Neural crest cell (in vitro differentiated cells): ENCODE measurements at places on chromosomes 3 and 15. TPM values are rescaled to one million over a fixed set of nuclear protein-coding genes. Genes with fewer than 3 reads are reported as not detected.

DNA sequence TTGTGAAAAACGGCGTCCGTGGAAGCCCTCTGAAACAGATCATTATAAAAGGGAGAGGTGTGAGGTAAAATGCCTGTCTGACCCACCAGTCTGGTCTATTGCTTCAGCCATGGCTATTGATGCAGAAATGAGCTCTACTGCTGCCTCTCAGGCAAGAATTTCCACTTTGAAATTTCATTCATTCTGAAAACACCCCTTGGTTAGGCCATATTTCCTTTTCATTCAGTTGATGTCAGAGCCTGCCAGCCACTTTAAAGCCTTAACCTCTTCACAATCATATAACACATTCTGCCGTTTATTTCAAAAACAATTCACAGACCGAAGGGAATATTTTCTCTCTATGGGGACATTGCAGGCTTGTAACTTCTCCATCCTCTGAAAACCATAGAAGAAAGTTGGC is 71.9 kb downstream of the FOXB1 start:
- peak overlapping the region; percentile 53 for H3K27ac ChIP-seq
- peaks cover 2% of the 10 kb centered on the region for H3K36me3 ChIP-seq
- H3K4me3 ChIP-seq: peak overlapping the region; percentile 69
- H3K27me3 ChIP-seq: no peaks in the 10 kb centered on the region
- peaks cover 71% of the 10 kb centered on the region for H3K4me1 ChIP-seq

DNA sequence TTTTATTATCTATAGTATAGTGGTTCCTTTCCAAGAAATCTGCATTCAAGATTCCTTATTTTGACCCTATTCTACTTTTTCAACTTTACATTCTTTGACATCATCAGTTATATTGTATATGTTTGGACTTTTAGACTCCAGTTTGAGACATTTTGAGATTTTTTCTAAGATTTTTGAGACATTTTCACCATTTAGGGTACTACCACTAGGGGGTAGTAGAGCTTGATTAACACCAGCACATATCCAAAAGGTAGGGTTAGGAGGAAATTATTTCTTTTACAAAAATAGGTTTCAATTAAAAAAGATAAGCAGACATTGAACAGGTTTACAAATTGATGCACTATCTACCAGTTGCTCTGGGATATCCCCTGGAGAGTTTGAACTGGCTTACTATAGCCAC is 262.5 kb downstream of the SCAPER start:
- H3K27me3 ChIP-seq: no peaks in the 10 kb centered on the region
- no peak overlapping the region for H3K27ac ChIP-seq
- H3K4me1 ChIP-seq: peaks cover 5% of the 10 kb centered on the region
- no peak overlapping the region for H3K4me3 ChIP-seq

The PXYLP1 gene
- 30.9 and 33.5 TPM in 2 replicates for total RNA-seq

The AHSG gene
- 0.30 TPM in 1 of 2 replicates, not detected in the other for total RNA-seq

DNA sequence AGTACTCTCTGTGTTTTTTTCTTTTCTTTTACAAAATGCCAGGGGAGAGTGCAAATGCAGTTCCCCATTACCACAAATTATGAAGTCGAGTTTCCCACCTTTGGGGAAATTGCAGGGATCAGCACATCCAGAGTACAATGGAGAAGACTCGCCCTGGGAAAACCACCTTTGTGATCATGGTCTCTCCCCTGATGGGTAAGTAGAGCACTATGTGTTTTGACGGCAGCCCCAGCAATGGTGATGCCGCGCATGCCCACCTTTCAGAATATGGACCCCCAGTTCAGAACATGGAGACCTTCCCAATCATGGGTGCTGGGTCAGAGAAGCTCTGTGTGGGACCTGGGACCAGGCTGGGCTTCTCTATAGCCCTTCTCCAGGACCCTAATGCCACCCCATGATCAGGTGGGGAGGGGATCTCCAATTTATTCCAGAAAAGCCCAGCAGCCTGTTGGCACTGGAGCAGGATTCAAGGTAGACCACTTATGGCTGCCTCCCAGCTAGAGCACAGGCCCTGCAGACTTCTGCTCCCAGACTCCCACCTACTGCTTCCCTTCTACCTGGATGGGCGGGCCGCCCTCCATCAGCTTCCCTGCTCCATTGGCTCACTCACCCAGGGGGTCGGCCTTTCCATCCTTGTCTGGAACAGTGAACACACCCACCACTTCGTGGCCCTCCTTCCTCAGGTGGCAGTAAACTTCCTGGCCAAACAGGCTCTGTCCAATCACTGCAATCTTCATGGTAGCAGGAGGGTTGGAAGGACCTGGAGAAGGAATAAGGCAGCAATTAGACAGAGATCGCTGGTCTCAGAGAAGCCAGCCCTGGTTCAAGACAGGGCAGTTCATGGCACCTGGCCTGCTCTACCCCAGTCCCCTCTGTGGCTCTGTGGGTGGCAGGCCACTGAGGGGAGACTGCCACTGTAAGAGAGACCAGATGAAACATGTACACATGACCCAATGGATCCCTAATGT is 19.9 kb downstream of the ALDH1L1 start:
- peaks cover 8% of the 10 kb centered on the region for H3K27me3 ChIP-seq
- peaks cover 3% of the 10 kb centered on the region for H3K36me3 ChIP-seq
- H3K4me3 ChIP-seq: no peak overlapping the region

The ELL3 gene
- total RNA-seq: 1.3 and 2.7 TPM in 2 replicates
